Activated naive CD8-positive, alpha-beta T cell treated with anti-CD3 and anti-CD28 coated beads for 36 hours (primary cell): ENCODE measurements at places on chromosomes 5 and 9.

DNA sequence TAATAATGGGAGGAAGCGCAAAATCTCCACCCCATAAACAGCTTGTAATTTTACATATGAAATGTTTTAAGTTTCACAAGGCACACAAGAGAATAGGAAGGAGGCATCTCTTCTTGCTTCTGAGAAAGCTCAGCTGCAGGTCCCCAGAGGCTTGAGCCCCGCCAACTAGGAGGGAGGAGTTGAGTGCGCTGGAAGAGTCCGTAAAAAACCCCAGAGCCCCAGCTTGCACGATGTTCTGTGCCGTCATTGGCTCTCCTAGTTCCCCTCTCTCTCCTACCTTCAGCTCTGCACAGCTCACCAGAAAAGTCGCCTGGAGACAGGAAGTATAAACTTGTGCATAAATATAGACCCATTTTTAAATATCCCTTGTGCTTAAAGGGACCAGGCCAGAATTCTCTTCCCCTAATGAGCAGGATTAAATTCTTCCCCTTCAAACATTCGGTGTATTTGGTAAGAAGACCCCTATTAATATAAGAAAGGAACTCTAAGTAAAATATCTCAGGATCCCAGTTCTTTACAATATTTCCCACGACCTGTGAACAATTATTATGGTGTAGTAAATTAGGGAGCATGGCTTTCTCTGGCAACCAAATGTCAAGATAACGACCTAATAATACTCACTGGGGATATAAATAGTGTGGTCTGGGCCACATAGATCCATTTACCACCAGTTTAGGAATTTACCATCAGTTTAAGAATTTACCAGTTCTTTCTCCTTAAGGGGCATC, 13.7 kb downstream of the GLRX start:
- peak; percentile 82 for DNase-seq

DNA sequence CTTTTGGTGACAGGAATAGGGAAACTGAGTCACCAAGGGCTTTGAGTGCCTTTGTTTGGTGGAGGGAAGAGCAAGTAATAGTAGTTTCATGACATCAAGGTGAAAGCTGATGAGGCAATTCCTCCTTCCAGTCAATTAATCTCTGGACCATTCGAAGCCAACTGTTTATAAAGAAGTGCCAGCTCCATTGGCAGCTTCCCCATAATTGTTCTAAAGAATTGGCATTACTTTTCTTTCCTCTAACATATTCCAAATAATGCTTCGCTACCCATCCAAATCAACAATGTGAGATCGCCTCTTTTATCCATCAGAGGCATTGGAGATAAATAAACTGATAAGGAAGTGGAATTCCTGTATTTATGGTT, 132.4 kb downstream of the NPR3 start:
- DNase-seq: no peak

GRCh38 chr5:12095808-12096281, 191.6 kb upstream of the CTNND2 start:
- DNase-seq: no peak

- DNase-seq: no peak
These were observed 121.5 kb downstream of the HMHB1 start for GRCh38 chr5:143933451-143933850.

GRCh38 chr5:5421149-5421960, 1.1 kb upstream of the ICE1 start:
- peak; percentile 15 for DNase-seq

DNA sequence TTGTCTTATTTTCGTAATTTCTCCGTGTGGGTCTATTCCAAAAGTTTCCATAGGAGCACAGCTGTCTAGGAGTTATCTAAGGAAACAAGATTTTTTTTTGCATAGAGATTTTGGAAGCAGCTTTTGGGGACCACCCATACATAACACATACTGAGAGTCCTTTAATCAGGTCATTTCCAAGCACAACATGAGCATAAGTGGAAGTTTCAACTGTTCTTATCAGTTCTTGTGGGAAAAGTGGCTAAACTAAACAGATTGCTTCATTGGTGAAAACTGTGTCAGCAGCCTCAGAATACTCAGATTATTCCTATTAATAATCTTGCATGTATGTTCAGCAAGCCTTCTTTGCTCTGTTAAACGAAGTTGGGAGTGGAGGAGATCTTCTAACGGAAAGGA, 153.6 kb upstream of the TYRP1 start:
- DNase-seq: no peak
